ENCODE measurements at places on chromosomes 16 and 17.

DNA sequence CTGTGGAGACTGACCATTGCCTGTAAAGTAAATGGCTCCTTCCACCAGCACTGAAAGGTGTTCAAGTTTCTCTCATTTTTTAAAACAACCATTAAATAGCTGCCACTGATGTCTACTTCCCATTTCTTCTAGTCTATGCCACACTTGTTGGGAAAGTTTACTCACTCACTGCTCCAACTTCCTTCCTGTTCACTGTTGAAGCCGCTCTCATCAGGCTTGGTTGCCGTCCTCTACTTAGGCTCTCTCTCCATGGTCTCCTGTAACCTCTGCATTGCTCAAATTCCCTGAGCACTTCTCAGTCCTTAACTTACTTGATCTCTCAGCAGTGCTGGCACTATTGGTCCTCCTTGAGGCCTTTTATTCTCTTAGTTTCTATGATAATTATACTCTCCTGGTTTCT is 32.4 kb downstream of the SNX11 start:
- peak; percentile 73 for DNase-seq

GRCh38 chr17:43373356-43373755 is 25.4 kb upstream of the ARL4D start:
- DNase-seq = no peak

DNA sequence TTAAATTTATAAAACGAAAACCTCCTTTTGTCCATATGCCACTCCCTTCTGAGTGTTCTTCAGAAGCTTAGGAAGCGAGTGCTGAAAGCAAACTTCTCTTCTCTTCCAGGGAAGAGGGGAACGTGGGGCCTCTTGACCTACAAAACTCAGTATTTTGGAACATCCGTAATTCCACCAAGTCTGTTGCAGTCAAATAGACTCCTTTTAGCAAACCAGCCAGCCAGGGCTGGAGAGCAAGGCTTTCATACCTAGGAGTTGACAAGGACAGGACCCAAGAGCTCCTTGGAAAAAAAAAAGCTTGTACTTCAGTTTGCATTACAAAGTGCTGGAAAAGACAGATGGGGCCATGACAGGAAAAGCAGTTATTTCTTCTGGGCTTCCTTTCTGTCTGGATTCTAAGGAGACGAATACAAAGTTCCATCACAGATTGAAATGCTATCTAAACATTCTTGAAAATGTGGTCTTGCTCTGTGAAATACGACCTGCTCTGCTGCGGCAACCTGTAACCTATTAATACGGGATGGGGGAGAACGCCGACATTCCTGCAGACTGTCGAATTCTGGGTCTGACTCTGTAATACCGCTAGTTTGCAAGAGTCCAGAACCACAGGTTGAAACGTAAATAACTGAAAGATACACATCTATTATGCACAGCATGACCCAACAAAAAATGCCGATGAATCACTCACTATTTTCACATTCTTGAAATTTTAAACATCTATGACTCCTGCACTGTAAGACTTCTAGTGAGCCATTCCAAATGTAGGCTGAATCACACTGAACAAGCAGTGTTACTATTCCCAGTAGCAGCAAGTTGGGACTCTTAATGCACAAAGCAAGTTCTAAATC is 20.6 kb downstream of the VPS53 start:
- DNase-seq = no peak

DNA sequence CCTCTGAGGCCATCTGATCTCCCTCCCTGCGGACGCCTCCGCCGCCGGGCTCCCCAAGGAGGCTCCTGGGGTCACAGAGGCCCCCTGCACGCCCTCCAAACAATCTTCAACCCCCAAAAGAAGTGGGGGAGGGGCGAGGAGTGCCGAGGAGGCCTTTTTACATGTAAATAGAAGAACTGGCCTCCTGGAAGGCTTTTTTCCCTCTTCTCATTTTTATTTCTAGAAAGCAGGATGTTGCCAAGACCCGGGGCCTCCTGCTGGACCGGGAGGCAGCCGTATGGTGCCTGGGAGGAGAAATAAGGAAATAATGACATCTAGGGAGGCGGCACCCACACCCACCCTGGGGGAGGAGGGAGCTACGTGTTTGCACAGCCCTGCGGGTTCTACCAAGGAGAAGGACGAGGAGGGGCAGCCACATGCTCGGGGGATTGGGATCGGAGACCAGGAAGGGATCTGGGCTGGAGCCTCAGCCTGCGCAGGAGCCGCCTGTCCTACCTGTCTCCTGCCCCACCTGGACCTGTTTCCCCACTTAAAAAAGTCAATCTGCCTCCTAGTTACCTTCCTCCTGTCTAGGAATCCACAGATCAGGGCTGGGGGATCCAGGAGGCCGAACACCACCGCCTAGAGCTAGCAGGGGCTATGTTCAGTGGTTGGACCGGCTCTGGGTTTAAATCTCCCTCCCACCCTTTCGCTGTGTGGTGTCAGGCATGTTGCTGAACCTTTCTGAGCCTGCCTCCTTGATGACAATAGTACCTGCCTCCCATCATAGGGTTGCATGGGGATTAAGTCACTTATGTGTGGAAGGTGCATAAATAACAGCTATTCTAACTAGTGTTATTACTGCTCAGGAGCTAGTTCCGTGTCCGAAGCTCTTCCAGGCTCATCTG is 175.7 kb upstream of the GSE1 start:
- peak; percentile 63 for DNase-seq

DNA sequence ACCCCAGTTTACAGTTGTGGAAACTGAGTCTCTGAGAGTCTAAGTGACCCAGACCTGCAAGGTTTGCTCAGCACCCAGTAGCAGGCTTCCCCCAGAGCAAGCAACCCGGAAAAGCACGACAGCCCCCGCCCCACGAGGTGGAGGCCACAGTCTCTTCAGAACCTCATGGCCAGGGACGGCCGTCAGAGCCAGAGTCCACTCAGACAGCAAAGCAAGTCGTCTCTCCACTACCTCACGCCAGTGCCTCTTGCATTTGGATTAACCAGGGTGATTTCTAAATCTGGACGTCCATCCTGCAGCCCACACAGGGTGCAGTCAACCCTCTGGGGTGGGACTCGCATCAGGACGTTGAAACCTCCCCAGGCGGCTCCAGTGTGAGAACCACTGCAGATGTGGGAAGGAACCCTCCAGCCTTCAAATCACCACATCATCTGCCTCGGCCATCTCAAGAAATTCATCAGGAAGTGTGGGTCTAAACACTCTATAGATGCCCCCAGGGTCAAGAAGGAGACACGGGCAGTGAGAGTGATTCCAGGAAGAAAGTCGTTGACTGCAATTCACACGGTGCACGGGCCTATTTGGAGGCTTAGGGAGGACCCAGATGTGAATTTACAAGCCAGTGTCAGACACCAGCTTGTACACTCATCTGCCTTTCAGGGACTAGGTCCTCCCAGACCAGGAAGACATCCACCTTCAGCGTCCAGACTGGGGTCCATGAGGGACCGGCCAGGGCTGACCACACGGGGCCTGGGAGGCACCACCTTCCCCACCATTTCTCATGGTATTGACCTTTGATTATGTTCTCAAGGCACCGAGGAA is 20.2 kb upstream of the RBFOX3 start:
- DNase-seq = no peak

DNA sequence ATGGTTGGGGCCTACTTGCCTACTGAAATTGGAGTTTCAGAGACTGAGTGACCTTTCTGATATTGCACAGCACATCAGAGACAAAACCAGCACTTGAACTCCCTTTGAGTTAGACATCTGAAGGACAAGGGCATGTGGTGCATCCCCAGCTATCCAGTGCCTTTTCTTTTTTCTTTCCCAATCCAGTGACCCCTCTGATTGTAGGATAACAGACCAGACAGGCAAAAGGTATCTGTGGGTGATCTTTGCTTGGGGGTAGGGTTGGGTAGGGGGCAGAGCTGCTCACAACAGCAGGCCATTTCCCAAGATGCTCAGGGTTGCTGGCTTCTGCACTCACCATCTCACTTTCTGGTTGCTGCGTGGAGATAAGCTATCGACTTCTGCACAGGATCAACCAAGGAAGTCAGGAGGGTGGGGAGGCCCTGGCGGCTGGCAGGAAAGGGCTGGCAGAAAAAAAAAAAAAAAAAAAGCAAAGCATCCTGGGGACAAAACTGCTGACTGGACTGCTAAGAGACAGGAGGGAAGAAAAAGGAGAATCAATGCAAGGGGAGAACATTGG is 42.2 kb downstream of the HOXB1 start:
- DNase-seq = no peak

DNA sequence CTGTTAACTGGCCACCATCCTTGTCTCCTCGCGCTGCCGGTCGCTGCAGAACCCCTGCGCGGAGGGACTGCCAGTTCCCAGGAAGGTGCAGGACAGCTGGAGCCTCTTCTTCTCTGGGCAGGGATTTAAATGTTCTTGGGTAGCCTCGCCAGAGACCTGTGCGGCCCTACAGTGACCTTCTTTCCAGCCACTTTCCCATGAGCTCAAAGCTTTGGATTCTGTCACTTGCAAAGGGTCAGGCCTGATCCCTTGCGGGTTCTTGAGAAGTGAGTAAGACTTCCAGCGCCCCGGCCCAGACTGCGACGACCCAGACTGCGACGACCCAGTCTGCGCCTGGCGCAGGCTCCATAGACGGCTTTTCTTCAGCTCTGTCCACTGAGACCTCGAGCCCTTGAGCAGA is 1.4 kb upstream of the SLFN5 start:
- DNase-seq = no peak

- DNase-seq = peak; percentile 91
Observed at GRCh38 chr16:25066747-25067631, 44.6 kb upstream of the LCMT1 start.

DNA sequence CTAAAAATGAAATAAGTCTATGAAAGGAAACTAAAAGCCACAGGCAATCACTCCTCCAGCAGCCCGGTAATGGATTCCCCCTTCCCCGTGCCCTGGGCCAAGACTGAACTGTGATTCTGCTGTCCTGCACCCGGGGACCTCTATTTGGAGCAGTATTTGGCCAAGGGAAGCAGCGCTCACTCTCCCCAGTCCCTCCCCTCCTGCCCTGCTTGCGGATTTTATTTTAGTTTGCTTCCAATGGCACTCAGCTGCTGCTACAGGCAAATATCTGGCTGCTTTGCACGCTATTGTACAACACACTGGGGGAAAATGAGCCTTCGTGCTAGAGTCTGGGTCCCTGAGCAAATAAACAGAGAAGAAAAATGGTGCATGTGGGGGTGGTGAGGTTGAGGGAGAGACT is 975.7 kb upstream of the RBFOX1 start:
- no peak for DNase-seq

- peak; percentile 8 for DNase-seq
Observed at GRCh38 chr17:69501591-69502468, 87.3 kb downstream of the MAP2K6 start.

DNA sequence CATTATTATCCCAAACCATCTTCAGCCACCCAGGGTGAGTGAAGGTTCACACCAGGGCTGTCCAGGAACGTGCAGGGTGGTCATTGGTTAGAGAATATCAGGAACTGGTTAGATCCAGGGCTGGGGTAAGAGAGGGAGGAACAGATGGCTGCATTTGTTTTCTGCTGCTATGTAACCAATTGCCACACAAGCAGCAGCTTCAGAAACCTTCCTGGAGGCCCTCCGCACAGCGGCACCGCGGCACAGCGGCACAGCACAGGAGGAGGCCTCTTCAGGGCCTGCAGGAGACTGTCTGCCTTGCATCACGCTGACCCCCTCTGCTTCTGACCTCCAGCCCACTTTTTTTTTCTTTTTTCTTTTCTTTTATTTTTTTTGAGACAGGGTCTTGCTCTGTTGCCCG is 86.1 kb downstream of the KCNJ12 start:
- no peak for DNase-seq

GRCh38 chr16:85554889-85555718 is 58.0 kb upstream of the GSE1 start:
- DNase-seq = peak; percentile 83

- DNase-seq = no peak
Observed at GRCh38 chr17:35560703-35561102, at the start of gene SLFN14. Gene SLFN14, minus strand, starts transcription at chr17:35560819. Its CDS starts 2,757 bp downstream, at chr17:35558062.

DNA sequence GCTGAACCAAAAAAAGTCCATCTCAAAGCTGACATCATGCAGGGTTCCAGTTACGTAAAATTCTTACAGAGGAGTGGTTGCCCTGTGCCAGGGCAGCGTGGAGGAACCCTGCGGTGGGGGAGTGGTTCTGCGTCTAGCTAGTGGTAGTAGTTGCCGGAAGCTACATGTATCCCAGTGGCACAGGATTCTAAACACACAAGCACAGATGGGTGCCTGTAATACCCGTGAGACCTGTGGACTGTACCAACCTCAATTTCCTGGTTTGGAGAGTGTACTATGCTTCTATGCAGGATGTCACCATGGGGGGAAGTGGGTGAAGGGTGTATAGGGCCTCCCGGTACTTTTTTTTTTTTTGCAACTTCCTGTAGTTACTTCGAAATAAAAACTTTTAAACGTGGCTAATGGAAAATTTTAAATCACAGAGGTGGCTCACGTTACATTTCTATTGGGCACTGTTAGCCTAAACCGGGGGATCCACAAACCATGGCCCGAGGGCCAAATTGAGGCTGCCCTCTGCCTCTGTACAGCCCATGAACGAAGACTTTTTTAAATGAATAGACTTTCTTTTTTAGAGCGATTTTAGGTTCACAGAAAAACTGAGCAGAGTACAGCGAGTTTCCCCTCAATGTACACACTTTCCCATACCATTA is 38.5 kb downstream of the TBC1D16 start:
- peak; percentile 98 for DNase-seq

DNA sequence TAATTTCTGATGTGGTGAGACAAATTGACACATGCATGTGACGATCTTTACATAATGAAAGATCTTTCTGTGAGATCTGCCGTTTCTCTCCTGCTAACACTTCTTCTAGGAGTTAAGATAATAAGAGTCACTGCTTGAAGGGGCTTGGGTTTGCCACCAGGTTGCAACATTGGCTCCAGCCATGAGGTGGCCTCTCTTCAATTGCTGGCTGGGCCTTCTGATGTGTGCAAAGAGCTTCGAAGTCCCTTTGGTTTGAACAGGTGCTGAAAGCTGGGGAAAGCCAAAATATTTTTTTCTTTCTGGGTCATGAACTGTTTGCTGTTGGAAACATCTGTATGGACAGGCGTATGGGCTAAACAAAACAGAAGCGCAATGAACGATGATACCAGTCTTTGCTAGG is 204.1 kb upstream of the SALL1 start:
- no peak for DNase-seq

GRCh38 chr17:56983366-56983765 is 5.4 kb downstream of the SCPEP1 start:
- peak; percentile 83 for DNase-seq

- no peak for DNase-seq
Observed at GRCh38 chr16:3781421-3781820, 64.1 kb upstream of the TRAP1 start.

DNA sequence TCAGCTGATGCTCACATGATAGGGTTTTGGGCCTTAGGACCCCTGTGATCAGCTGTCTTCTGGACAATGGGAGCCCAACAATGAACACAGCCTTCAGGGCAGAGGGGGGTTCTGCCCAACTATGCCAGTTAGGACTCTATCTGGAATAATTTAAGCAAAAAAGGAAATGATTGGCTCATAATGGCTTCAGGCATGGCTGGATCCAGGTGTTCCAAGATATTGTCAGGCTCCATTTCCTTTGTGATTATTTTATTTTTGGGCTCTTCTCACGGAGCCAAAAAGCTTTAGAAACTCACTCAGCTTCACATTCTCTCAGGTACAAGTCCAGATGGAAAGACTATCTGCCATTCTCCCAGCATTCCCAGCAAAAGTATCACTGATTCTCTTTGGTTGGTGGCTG is 2.9 kb upstream of the MT2A start:
- no peak for DNase-seq
